ENCODE measurements at places on chromosomes 16 and 17.

- DNase-seq = no peak
Observed at GRCh38 chr17:8081876-8082275, 5.6 kb downstream of the ALOX12B start.

DNA sequence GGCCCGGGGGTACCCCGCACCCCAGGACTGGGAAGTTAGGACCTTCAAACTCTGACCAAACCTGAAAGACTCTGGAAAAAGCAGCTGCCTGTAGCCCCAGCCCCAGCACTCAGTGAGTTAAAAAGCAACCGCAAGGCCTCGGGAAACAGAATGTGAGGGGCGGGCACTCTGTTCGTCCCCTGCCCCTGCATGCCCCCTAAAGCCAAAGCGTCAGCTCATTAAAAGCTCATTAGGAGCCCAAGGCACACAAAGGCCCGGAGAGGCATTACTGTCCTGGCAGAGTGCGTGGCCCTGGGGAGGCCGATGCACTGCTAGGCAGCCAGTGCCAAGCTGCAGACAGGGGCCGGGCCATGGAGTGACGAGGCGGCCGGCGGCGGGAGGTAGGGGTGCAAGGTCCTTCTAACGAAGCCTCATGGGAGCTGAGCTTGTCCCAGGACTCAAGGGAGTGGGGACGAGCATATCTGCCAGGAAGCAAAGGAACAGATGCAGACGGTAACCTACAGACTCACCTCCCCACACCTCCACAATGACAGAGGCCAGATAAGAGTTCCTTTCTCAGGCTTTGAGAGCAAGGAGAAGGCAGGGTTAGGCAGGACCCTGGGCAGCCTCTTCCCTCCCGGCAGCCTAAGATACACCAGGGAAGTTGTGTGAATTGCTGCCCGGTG, 116.8 kb downstream of the ENGASE start:
- no peak for DNase-seq

- DNase-seq = no peak
Observed at GRCh38 chr16:89094880-89095258, 1.2 kb downstream of the ACSF3 start.

GRCh38 chr17:27533874-27534815, 77.9 kb downstream of the KSR1 start:
- DNase-seq = peak; percentile 96

GRCh38 chr17:67837965-67838364, 12.7 kb downstream of the BPTF start:
- no peak for DNase-seq

- no peak for DNase-seq
Observed at GRCh38 chr17:80981929-80982425, 9.7 kb upstream of the CHMP6 start.

DNA sequence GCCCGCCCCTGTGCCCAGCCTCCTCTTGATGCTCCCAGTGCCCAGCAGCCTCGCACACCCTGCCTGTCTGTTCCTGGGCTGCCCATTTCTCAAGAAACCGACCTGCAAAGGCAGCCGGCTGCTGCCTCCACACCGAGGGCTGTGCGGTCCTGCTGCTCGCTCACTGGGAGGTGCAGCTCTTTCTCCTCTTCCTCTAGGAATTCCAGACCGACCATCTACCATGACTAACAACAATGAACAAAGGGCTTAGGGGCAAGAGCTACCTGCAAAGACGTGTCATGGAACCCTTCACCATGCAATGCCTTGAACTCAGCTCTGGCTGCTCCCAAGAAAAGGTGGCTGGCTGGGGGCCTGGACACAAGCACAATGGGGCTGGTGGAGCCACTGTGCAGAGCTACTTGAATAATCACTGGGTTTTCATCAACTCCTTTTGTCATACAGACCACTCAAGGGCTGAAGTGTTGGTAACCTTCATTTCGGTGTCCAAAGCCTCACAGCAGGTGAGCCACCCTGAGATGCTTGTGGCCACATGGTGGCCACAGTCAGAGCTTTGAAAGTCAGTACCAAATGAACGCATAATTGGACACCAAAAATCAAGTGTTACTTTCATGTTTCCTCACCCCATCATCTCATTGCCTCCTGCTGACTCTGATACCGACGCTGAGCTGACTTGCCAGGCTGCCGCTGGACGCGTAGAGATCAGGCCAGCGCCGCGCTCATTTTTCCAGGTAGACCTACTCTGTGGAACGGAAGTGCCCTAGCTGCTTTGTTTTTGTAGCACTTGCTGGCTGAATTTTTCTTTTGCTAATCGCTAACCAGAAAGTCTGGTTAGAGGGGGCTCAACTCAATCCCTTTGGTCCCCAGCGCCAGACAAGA, 19.8 kb downstream of the CYB561 start:
- DNase-seq = no peak

DNA sequence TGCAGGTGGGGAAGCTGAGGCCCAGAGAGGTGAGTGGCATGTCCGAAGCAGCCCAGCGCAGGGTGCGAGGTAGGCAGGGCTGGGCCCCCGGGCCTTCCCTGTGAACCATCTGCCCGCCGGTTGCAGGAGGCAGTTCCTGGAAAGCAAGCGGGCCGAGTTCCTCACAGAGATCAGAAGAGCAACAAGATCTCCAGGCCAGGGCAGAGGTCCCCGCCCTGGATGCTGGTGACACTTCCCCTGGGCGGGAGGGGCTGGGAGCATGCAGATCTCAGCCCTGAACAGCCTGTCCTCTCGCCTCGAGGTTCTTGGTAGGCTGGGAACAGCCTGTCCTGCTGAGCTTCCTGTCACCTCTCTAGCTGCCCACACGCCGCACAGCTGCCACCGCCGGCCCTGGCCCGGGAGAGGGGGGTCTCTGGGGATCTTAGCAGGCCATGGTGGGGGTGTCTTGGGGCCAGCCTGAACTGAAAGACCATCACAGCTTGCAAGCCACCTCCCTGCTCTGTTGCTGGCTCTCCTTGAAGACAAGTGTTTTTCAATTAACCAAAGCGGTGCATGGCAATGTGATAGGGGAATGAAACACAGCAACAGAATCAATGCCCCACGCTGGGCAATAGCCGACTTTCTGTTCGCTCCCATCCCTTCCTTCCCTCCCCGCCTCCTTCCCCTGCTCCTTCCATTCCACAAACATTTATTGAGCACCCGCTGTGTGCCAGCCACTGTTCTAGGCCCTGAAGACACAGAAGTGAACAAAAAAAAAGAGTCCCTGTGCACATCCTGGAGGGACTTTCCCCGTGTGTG, 31.7 kb downstream of the SOCS1 start:
- DNase-seq = no peak

DNA sequence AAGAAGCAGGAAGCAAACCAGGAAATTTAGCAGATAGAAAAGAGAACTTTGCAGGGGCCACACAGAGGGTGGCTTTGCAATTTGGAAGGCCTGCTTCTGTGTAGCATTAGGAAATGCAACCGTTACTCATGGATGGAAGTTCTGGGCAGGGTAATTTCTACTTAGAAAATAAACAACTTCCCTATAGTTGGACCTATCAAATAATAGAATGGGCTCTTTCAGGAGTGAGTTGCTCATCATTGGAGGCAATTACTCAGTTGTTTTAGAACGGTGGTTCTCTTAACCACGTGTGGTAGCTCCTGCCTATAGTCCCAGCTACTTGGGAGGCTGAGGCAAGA, 25.8 kb upstream of the HS3ST2 start:
- no peak for DNase-seq

DNA sequence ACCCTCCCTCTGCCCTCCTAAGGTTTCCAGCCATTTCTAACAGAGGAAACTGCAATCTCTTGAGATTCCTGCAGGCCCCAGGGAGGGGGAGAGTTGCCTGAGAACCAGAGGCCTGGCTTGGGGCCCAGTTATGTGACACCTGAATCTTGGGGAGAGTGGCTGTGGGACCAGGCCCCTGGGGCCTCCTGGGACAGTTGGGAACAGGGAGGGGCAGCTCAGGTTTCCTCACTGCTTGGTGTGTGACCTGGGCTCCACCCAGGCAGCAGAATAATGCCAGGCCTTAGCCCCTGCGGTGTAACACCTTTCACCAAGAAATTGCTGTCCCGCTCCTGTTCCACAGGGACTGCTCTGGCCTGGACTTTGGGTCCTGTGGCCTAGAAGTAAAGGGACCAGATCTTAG, 44.3 kb upstream of the CRHR1 start:
- no peak for DNase-seq

- no peak for DNase-seq
Observed at GRCh38 chr17:76213491-76213890, 26.8 kb downstream of the RNF157 start.

GRCh38 chr16:75362846-75363245, 70.5 kb downstream of the CFDP1 start:
- no peak for DNase-seq

- peak; percentile 52 for DNase-seq
Observed at GRCh38 chr16:31696968-31697743, 169.5 kb downstream of the AHSP start.

GRCh38 chr17:75750661-75751423, 14.2 kb downstream of the GALK1 start:
- DNase-seq = no peak

- no peak for DNase-seq
Observed at GRCh38 chr17:11384131-11384530, 143.1 kb downstream of the SHISA6 start.

- no peak for DNase-seq
Observed at GRCh38 chr17:31677036-31677435, 182.0 kb downstream of the COPRS start.

- peak; percentile 85 for DNase-seq
Observed at GRCh38 chr17:64420143-64420670, 28.7 kb upstream of the MILR1 start.

DNA sequence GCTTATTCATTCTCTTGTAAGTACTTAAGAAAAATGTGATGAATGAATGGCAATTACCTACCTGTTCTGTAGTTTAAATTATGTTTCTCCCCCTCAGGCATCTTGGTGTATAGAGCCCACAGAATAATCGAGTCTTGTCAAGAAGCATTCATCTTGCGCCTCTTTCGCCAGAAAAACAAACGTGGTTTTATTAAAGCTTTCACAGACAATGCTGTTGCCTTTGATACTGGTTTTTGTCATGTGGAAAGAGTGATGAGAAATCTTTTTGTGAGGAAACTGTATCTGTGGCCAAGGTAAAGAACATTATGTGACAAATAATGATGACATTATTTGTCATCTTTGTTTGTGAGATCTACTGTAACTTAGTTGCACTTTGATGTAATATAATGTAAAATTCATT, 6.5 kb downstream of the ERCC4 start:
- DNase-seq = no peak

GRCh38 chr16:85114909-85115567, 2.8 kb upstream of the CIBAR2 start:
- DNase-seq = peak; percentile 84

DNA sequence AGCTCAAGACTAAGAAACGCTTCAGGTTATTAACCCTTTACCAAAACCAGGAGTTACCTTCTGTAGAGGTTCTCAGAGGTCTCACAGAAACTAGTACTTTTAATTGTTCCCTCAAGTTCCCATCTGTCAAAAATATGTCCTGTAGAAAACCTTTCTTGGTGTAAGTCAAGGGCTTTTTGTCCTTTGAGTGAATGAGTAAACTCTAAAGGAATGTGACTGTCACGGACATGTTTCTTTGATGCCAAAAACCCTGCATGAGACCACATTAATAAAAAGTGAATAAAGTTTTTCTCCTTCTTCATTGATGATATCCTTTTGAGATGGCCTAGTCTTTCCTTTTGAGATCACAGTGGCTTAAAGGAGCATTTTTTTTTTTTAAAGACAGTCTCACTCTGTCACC, 102.9 kb downstream of the NLK start:
- peak; percentile 76 for DNase-seq

GRCh38 chr17:16073845-16074244, 74.2 kb downstream of the TTC19 start:
- no peak for DNase-seq

GRCh38 chr16:35306915-35307314, 1847.5 kb downstream of the TP53TG3F start:
- no peak for DNase-seq

- DNase-seq = no peak
Observed at GRCh38 chr16:8858994-8859912, 9.6 kb downstream of the CARHSP1 start.
